Esophagus muscularis mucosa (tissue), 4 donors: ENCODE measurements at places on chromosomes 11 and 22. TPM values are rescaled to one million over a fixed set of nuclear protein-coding genes. Genes with fewer than 3 reads are reported as not detected.

The CDKN1C gene
- total RNA-seq: 349 TPM

The SLN gene
- not detected for total RNA-seq

The KDM4F gene
- total RNA-seq: not detected

The RIMBP3C gene
- total RNA-seq: not detected

The RIC3 gene
- 18.8 TPM for total RNA-seq

The SOX6 gene
- 3.1 TPM for total RNA-seq
